Activated CD8-positive, alpha-beta memory T cell treated with anti-CD3 and anti-CD28 coated beads, Interleukin-2, amount 10 ng/mL, durations not matched to agents 7 days and 5 days (primary cell): ENCODE measurements at places on chromosomes 6 and 20.

DNA sequence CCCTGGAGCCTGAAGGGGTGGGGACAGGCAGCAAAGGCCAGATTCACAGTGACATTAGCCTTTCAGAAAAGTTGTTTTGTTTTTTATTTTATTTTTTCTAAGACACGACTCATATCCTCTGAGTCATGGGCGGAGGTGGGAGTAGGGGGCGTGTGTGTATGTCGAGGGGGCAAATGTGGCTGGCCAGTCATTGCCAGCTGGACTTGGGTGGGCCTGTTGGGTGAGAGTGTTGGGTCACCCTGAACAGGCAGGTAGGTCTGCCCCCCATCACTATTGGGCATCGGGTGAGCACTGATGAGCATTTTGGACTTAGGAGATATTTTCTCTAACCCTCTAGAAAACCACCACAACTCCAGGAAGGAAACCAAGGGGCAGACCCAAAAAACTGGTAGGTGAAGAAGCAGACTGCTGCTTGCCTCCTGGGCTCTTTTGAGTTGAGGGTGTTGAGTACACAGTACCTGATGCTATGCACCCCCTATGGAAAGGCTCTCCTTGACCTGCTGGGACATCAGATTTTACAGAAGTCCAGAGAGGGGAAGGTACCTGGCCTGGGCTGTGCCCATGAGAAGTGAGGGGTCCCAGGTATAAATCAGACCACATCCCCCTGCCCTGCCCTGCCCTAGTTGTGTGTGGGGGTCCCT is 5.6 kb downstream of the SMIM29 start:
- peak; percentile 40 for DNase-seq

GRCh38 chr20:46631212-46631869 is 19.9 kb downstream of the SLC13A3 start:
- peak; percentile 60 for DNase-seq

DNA sequence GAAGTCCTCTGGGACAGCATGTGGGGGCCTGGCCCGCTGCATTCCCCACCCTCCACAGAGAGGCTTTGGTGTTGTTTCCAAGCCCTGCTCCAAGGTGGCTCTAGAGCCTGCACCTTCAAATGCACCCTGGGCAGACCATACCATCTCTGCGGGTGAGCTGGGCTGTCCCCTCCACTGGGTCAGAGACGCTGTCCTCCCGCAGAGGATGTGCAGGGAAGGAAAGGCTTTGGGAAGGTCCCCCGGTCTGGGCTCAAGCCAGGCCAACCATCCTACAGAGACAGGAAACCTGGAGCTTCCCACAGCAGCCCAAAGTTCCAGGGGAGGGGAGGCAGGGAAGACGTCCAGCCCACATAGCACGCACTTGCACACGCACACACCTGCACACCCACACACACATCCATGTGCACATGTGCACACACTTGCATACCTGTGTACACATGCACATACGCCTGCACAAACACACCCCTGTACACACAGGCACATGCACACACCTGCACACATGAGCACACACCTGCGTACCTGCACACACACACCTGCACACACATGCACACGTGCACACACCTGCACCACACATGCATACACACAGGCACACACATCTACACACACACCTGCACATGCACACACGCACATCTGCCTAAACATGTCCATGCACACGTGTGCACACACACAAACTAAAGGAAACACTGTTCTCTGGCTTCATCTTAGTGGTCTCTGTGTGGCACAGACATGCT is 155.4 kb downstream of the ERMARD start:
- no peak for DNase-seq

GRCh38 chr20:33291830-33292355 is 8.9 kb downstream of the BPIFB1 start:
- peak; percentile 73 for DNase-seq

DNA sequence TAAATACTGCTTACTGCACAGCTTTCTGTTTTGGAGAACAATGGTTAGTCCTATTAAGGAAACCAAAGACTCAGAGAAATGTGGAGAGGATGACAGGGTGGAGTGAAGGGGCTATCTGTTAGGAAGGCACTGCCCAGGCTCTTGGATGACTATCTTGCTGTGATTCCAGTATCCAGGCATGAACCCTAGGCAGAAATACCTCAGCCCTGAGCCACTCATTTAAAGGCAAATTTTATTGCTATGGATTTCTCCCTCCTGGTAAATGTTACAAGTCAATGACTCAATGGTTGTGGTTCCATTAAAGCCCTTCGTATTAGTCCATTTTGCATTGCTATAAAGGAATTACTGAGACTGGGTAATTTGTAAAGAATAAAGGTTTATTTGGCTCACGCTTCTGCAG is 25.9 kb downstream of the ADGRF4 start:
- DNase-seq: no peak

DNA sequence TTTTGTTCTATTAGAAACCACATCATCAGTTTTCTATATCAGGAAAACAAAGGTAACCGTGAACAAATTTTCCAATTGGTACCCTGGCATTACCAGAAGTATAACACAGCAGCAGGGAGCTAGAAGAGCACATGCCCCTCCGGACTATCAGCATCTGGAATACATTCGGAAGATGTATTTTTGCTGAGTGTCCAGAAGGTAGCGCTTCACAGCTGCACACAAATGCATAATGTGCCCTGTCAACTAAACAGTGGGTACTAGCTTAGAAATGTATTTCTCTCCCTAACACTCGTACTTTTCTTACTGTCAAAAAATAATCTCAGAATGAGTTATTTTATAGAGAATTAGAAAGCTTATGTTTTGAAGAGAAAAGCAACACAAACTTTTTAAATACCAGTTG is 77.6 kb downstream of the HUS1B start:
- DNase-seq: no peak

- DNase-seq: no peak
Observed at GRCh38 chr6:150949526-150949925, 84.0 kb downstream of the MTHFD1L start.

- no peak for DNase-seq
Observed at GRCh38 chr20:44039741-44040140, 125.1 kb downstream of the TOX2 start.

DNA sequence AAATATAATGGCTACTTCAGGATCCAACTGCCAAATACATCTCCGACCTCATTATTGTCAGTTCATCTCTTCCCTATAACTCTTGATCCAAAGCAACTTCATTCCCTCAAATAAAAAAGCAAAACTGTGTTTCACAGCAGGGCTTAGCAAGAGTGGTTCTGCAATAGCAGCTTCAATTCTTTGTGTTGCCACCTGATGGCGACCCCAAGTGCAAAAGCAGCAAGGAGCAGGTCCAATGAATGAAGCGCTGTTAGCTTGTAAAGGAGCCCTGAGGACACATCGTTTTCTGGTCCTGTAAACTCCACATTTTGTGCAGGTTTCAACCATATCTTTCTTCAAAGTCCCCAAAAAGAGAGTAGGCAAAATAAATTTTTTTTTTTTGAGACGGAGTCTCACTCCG is 19.6 kb downstream of the RTN4IP1 start:
- peak; percentile 52 for DNase-seq

DNA sequence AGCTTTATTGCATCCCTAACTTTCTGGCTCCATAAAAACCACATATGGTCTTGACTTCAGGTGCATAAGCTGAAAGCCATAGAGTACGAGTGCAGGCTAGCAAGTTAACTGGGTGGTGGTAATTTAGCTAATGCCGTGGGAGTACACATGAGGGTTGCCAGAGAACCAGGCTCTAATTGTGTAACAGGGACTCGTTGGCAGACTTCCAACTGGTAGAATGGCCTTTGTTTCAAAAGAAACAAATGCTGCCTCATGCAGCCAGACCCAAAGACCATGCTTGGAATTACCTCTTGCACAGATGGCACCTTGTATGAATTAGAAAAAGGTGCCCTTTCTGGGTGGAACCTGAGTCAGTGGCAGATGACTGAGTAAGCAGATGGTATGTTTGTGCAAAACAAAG is 73.2 kb downstream of the LY86 start:
- DNase-seq: no peak

DNA sequence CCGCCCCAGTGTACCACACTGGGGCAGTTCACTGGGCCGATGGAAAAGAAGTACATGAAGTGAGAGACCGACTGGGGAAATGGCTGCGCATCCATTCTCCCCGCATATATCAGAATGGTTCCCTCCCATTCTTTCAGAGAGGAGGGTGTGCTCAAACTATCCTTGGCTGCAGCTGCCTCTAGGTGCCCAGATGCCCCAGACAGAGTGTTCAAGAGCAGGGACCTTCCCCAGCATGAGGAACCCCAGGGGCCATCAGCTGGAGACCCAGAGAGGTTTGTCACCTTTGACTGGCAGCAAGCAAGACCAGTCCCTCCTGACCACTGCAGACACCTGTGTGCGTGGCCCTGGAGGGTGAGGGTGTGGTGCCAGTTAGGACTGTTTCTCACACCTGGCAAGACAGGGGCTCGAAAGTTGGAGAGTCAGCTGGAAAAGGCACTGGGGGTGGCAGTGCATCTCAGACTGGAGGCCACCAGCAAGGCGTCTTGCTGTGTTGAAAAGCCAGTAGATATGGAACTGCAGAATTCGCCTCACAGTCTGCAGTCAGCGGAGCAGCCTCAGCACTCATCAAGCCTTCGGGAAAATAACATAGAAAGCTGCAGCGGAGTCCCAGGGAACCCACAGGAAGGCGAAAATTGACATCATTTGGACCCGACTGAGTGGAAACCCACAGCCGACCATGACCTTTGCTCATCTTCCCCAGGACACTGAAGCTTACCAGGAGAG is 76.7 kb downstream of the GPR6 start:
- no peak for DNase-seq

DNA sequence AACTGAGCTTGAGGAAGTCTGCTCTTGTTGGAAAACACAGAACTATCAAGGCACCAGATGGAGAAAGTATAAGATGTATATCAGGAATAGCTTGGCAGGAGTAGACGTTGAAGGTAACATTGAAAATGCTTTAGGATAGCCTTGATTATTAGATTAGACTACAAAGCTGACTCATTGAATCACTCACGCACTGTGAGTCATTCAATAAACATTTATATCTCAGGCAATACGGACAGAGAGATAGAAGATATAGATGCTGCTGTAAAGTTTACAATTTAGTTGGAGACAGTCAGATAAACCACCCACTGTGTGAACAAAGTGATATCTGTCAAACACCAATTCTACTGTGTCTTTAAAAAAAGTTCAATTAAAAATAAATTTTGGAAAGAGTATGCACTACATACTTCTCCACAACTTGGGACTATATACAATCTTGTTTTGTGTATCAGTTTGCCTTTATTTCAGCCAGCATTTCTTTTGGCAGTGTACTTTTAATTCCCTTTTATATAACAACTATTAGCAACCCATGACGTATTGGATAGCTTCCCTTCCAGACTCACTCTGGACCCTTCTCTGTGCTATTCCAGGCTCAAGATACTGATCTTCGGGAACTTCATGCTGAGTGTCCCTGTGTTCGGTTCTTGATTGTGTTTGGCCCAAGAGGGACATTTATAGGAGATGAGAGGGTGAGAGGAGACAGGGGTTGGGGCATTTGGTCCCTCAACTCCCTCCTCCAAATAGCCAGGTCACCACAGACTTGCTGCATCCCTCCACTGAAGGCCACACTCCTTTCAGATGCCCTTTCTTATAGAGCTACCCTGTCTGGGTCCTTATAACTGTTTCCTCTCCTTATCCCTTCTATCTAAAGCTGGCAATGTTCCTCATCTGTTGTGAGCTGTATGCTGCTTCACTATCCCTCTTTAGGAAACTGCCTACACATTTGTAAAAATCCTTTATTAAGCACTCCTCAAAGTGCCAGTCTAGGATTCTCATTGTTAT is 176.6 kb upstream of the PTPRK start:
- DNase-seq: no peak

DNA sequence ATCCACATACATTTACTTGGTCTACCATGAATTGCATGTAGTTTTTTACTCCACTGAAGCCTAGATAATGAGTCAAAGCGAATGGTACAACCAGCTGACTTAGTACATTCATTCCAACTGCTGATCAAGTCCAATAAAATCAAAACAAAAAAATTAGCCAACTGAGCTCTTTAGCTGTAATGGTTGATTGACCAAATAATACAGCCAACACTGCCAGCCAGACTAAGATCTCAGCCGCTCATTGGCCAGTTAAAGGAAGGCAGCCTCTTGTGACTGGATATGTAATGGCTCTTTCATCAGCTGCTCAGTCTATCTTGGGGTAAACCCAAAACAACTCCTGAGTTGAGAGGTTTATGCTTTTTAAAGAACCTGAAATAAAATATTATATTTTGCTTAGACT is 204.3 kb upstream of the RSPO3 start:
- DNase-seq: no peak

DNA sequence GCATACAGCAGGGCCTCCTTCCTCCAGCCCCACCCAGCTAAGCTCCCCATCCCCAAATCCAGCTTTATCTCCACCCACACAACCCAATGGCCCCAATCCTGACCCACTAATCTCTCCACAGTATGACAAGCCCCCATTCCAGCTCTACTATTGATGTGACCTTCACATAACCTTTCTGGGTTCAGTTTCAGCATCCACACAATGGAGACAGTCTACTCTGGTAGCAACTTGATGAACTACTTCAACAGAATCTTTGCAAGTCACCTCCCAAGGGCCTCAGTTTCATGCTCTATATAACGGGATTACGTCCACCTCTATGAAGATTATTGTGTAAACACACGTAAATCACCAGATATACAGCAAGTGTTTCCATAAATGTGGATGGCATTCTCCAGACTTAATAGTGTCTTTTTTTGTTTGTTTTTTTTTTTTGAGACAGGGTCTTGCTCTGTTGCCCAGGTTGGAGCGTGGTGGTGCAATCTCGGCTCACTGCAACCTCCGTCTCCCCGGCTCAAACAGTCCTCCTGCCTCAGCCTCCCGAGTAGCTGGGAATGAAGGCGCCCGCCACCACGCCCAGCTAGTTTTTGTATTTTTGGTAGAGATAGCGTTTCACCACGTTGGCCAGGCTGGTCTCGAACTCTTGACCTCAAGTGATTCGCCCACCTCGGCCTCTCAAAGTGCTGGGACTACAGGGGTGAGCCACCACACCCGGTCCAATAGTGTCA is 1.4 kb downstream of the AHCY start:
- DNase-seq: no peak

GRCh38 chr6:170117111-170117972 is 173.5 kb downstream of the DLL1 start:
- DNase-seq: peak; percentile 36

DNA sequence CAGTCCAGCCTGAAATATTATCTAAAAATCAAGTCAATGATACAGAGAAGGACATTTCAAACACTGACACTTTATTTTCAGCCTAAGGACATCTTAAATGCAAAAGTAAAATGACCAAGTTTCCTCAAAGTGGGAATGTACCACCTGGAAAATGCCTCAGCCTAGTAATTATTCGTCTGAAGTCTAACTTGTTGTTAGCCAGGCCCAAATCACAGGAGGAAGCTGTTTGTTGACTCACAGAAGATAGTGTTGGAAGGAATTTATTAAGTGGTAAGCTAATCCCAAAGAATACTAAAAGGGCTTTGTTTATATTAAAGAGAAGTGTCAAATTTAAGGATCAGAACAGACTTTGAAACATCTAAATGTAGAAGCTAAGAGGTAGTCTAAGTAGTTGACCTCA is 2.5 kb downstream of the PDE7B start:
- DNase-seq: no peak

- no peak for DNase-seq
Observed at GRCh38 chr6:166346449-166346848, 4.1 kb upstream of the SFT2D1 start.
